Activated naive CD4-positive, alpha-beta T cell (primary cell): ENCODE measurements at places on chromosomes 7 and 10.

GRCh38 chr10:4980793-4981192 is 17.6 kb downstream of the AKR1C1 start:
- DNase-seq: no peak

DNA sequence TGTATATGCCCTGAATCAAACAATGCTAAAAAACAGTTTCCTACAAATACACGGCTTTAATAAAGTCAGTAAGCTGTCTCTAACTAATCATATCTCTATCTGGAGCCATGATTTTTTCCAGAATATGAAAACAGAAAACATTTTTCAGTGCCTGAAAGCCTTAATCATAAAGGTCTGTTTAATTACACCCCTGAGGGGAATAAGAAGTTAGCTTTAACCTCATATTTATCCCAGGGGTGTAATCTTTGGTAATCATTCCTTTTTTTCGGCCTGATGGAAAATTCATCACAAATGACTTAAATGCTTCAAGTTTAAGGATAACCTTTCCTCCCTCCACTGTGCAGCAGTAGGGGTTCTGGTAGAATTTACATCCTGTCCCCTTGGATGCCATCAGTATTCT is 124.2 kb downstream of the ATE1 start:
- no peak for DNase-seq

DNA sequence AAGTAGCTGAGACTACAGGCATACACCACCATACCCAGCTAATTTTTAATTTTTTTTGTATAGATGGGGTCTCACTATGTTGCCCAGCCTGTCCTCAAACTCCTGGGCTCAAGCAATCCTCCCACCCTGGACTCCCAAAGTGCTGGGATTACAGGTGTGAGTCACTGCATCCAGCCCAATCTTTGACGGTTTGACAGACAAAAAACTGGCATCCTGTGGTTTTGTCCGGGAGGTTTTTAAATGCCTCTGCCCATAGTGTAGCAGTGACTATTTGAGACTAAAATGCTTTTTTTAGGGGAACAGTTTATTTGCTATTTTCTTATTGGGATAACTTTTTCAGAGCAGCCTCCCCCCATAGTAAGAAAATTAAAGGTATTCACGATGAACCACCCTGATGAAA is 523.7 kb upstream of the GALNT17 start:
- DNase-seq: no peak

DNA sequence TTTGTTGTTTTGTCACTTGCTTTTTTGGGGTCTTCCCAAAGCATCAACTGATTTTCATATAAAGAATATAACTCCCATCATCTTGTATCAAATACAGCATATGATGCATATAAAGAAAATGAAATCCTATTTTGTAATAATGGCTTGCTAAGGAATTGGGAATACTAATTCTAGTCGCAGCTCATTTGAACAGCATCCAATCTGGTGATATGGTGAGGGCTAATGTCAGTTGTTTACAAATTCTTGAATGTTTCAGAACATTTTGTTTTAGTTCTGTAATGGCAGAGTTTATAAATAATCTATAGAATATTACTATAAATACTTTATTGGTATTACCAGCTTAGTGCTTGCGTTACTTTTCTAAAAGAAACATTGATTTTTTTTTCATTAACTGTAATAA is 8.9 kb downstream of the PALS2 start:
- DNase-seq: no peak

DNA sequence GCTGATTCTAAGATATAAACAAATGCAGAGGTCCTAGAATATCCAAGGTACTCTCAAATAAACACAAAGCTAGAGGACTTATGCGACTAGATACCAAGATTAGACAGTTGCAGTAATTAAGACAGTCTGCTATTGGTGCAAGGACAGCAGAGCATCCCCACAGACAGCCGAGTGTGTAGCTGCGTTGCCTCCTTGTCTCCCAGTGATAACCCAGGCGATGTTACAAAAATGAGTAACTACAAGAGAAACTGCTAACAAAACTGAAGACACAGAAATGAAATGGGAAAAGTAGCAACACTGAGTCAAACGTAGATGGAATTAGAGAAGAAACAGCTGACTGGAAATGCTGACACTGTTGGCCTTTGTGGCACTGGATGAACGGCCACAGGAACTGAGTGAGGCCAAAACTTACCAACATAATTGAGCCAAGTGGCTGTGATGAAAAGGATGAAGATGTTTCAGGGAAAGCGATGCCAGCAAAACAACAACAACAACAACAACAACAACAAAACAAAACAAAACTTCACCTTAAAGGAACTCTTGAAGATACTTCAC is 54.3 kb downstream of the BAIAP2L1 start:
- no peak for DNase-seq

DNA sequence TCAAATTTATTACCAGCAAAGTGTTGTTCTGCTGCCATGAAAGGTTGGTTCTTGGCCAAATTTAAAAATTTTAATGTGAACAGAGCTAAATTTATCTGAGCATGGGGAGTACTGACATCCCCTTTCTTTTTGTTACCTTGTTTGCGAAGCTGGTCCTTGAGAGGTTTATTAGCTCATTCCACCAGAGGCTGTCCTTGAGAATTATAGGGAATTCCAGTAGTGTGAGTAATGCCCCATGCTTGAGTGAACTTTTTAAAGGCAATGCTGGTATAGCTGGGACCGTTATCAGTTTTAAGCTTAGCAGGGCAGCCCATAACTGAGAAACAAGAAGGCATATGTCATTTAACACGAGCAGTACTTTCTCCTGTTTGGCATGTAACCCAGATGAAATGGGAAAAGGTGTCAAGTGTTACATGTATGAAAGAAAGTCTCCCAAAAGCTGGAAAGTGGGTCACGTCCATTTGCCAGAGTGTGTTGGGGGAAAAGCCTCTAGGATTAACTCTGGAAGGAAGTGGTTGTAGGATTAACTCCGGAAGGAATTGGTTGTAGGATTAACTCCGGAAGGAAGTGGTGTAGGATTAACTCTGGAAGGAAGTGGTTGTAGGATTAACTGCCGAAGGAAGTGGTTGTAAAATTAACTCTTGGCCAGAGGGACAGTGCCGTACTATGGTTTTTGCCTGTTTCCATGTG is 37.3 kb upstream of the AKR1C2 start:
- no peak for DNase-seq

DNA sequence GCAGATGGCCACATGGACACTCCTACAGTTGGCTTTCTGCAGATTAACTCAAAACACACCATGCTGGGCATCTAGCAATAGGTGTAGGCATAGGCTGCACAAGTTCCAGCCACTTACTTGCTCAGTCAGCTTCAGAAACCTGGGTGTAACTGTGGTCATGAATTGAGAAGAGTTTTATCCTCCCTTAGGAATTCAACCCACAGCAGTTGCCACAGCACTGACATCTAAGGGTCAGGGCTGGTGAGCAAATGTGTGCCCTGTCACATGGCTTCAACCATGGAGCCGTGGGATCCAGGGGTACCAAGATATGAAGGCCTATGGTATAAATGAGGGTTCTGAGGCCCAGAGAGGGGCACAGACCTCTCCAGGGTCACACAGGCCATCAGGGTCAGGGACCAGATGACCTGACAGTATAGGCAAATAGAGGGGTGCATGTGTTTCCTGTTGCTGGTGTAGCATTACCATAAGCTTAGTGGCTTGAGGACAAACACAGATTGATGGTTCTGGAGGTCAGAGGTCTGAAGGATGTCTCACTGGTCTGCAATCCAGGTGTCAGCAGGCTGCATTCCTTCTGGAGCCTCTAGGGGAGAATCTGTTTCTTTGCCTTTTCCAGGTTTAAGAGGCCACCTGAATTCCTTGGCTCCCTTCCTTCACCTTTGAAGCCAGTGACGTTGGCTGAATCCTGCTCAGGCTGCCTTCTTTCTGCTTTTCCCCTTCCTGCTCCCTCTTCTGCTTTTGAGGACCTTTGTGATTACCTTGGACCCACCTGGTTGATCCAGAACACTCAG is 24.1 kb downstream of the MINDY4 start:
- no peak for DNase-seq

DNA sequence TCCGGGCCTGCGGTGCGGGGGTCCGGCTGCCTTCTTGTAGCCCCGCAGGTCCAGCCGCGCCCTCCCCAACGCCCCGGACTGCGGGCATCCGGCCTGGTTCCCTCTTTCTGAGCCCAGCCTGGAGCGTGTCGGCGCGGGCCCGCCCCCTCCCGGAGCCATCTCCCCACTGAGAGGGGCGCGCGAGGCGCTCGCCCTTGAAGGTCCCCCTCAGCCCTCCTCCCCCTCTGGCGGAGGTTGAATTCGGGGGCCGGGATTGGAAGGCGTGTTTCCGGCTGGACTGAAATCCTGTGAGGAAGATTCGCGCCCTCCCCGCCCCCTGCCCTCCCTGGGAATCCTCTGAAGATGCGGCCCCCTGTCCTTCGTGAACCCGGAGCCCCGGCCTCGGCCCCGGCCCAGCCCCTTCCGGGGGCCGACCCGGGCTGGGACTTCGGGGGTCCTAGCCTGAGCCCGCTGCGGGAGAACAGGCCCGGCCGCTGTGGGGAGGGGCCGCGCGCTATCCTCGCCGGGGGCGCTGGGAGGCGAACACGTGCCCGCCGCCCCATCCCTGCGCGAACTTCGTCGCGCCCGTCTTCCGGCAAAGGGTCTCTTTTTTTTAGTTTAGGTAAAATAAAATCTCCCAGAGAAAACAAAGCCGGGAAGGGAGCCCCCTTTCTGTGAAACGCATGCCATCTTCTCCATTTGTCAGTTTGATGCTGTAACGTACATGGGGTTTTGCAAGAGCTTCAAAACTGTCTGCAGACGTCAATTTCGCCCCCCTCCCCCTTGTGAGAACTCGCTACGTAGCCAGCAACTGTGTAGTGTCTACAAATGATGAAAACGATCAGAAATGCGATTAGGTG is 636 bp downstream of the PDCD4 start:
- DNase-seq: peak; percentile 62

- DNase-seq: no peak
Observed at GRCh38 chr7:116809636-116810266, 52.6 kb upstream of the CAPZA2 start.

DNA sequence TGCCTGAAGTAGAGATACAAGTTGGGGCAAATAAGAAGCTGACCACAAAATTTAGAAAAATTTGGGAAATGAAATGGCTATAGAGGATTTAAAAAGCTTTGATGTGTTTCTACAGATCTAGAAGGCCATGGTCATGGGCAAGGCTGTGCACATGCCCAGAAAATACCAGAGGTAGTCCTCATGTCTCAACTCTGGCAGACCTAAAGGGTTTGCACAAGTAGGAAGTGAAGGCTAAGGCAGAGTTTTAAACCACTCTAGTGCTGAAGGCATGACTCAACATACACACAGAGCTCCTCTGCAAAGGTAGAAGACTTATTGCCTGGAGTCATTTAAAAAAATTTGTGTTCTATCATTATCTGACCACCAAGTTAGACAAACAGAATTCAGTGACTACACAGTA is 364.6 kb downstream of the CCSER2 start:
- no peak for DNase-seq

- no peak for DNase-seq
Observed at GRCh38 chr7:197413-198335, 5.3 kb downstream of the FAM20C start.

DNA sequence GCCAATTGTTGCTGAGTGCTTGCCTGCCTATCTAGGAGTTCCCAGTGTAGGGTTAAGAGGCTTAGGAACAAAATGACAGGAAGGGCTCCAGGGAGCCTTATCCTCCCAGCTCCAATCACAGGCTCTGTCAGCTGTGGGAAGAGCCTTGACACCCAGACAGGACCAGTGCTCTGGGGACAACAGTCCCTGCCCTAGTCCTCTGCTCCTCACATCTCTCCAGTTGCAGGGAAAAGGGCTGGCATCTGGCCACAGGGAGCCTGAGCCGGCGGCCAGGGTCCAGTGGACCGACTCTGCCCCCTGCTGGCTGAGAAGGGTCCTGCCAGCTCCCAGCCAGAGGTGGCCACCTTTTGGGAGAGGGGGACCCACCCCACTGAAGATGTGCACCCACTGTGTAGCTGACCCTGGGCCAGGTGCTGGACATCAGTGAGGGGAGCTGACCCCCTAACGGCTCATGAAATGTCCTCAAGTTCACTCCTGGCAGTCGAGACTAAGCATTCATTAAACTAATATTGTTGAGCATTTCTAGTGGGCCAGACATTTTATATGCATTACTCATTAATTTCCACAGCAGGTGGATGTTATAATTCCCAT is 17.6 kb downstream of the DNAJB12 start:
- peak; percentile 36 for DNase-seq

DNA sequence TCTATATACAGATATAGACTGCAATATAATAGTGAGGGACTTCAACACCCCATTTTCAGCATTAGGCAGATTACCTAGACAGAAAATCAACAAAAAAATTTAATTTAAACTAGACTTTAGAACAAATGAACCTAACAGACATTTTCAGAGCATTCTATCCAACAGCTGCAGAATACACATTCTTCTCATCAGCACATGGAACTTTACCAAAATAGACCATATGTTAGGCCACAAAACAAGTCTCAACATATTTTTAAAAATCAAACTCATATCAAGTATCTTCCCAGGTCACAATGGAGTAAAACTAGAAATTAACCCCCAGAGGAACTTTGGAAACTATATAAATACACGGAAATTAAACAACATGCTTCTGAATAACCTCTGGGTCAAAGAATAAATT is 169.6 kb downstream of the MTERF1 start:
- DNase-seq: no peak

DNA sequence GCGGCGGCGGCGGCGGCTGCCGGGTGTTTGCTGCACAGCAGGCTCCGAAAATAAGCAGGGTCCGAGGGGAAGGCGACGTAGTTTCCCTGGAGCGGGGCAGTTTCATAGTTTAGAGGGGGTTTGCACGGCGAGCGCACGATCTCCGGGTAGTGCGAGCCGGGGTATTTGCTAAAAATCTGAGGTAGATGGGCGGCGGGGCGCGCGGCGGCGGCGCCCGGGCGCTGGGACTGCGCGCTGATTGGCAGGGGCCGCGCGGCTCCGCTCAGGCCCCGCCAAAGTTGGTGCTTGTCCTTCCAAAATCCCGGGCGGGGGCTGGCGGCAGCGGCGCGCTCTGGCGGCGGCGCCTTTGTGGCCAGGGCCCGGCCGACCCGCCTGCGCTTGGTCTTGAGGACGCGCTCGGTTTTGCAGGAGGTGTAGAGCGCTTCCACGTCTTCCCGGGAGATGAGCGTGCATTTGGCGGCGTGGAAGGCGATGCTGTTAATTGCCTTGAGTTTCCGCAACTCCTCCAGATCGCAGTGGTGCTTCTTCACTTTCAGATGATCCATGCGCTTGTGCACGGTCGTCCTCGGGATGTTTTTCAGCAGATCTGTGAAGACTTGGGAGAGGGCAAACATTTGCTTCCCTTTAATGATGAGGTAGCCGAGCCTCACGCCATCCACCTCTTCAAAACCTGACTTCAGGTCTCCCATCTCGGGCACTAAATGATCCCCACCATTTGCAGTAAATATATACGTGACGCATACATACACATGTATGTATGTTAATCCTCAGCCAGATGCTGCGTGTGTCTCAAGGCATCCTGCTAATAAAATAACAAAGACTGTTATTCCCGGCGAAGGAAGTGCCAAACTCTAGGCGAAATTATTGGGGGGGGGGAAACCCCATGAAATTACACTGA is 8.1 kb downstream of the SKIDA1 start:
- no peak for DNase-seq
